ENCODE measurements at places on chromosomes 7 and 10.

DNA sequence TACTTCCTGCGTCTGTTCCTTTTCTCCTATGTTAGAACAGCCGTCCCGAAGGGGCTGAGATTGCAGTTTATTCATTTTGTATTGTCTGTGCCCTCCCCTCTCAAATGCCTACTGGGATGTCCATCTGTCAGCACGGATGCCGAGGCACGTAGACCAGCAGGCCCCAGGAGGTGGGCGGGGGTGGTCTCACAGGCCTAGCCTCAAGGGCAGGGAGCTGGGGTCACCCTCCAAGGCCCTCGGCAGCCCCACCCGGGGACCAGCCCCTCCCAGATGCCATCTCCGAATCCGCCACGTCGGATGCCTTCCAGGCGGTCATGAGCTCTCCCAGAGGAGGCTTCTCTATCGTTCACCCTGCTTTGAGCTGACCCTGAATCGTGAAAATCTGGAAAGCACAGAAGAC is 59.7 kb downstream of the ELFN1 start:
- no peak for DNase-seq

GRCh38 chr7:71900556-71900955 is 511.6 kb downstream of the CALN1 start:
- DNase-seq = no peak

- DNase-seq = no peak
Observed at GRCh38 chr10:29408847-29409240, 120.0 kb downstream of the LYZL1 start.

DNA sequence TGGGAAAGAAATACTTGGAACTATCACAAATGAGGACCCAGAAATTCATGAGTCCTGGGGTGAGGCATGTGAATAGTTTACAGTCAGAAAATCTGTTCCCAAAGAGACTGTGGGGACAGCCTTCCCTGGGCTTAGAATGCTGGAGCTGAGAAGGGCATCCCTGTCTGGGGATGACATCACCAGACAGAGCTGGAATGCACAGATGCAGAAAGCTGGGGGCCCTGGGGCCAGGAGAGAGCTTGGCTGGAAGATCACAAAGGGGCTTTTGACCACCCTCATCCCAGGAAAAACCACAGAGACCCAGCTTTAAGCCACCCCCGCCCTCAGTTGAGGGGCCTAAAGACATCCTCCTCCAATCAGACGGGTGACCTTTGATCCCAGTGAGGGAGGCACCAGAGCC is 264.5 kb downstream of the PLXNA4 start:
- DNase-seq = no peak

- no peak for DNase-seq
Observed at GRCh38 chr10:105347487-105347886, 706.4 kb downstream of the SORCS3 start.

DNA sequence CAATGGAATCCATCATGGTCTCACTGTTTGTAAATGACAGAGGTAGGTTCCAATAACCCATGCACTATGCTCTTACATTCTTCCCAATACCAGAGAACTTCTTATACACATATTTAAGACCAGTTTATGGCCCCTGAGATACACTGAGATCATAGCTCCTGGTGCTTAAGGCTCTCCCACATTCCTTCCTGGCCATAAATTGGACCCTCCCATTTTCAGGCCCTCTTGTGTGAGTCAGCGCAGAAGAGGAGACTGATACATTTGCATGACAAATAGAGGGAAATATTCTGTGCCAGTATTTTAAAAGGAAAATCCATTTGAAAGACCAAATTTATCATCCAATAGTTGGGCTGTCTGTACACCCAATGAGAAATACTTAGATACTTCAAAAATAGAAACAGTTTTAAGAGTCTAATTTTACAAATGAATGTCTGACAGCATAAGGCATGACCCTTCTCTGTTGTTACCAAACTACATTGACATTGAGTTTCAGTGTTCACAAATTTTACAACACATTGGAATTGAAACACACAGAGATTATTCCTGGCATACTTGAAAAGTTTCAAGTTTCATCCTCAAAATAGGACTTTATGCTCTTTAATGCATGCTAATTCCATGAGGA is 35.3 kb downstream of the SLC16A9 start:
- DNase-seq = no peak

DNA sequence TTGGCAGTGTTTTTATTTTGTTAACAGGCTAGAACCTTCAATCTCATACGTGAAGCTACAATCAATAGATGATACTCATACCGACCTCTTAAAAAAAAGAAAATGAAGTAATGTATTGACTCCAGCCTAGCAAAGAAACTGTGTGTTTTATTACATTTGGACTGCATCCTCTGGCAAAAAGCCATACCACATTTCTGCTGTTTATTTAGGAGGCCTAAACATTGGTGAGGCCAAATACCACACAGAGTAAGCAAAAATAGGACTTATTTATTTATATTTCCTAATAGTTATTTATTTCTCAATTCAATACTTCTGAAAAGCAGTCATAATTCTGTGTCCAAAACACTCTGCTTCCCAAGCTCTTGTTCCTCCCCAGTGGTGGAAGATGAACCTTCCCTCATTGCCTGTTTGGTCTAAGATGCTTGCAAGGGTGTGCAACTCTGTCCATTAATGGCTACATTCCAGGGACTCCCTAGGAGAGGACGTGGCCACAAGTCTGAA is 398.8 kb upstream of the KLF6 start:
- no peak for DNase-seq

- no peak for DNase-seq
Observed at GRCh38 chr10:48803801-48804584, 119.3 kb downstream of the WDFY4 start.

DNA sequence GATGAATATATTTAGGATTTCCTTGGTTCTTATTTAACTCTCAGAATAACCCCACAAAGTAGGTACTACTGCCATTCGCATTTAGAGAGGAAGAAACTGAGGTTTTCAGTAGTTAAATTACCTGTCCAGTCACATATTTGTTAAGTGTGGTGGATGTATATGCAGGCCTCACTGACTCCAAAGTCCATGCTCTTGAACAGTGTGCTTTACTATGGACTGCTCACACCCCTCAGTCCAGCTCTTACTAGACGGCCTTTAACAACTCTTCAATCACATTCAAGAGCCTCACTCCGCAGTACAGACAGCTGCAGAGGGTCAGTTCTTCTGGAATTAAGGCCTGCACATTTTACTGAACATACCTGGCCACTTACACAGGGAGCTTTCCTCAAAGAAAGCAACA is 36.2 kb downstream of the ZNF248 start:
- no peak for DNase-seq

- DNase-seq = no peak
Observed at GRCh38 chr7:14836571-14837189, 65.9 kb downstream of the DGKB start.

DNA sequence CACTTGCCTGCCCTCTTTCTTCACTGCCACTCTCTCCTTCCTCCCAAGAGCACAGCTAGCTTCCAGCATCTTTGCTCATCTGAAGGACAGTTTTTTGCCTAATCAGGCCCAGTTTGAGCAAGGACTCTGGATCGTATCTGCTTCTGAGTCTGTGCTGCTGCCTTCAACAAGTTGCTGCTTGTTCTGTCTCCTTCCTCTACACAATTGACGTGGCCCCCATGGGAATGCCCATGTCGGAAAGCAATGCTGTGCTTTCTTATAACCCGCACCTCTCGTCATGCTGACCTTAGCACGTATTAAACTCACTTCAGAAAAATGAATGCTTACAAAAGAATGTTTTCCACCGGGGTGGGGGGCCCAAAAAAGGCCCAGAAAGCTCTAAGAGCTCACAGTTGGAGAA is 324.7 kb upstream of the C7orf33 start:
- DNase-seq = no peak

DNA sequence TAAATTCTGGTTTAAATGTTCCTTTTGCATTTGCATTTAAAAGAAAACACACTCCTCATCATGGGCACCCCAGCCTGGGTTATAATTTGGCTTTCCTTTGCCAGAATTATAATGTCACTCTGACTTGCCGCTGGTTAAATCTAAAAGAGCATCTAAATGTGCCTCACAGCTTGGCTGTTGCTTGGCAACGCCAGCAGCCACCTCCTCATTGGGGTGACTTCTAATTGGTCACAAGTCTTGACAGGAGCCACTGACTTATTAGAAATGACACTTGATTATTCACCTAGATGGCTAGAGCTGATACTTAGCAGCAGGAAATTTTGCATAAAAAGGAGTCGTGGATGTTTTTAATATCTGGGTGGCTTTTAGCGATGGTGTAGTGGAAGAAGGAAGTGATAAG is 114.3 kb downstream of the TBXAS1 start:
- no peak for DNase-seq

DNA sequence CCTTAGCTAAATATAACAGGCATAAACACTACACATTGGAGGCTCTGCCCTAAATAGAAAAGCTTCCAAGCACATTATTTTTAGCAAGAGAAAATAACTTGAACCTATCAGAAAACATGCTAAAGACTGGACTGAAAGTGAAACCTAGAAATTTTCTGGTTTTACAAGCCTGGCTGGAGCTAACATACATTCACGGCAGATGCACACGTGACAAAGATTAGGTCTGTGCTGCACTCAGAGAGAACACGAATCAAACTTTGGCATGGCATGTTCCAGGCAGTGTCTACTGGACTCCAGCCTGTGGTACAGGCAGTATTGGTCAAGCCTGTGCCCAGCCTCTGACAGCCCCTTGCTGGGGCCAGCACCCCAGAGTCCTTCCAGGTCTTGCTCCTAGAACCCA is 94.1 kb upstream of the PCBD1 start:
- DNase-seq = no peak

DNA sequence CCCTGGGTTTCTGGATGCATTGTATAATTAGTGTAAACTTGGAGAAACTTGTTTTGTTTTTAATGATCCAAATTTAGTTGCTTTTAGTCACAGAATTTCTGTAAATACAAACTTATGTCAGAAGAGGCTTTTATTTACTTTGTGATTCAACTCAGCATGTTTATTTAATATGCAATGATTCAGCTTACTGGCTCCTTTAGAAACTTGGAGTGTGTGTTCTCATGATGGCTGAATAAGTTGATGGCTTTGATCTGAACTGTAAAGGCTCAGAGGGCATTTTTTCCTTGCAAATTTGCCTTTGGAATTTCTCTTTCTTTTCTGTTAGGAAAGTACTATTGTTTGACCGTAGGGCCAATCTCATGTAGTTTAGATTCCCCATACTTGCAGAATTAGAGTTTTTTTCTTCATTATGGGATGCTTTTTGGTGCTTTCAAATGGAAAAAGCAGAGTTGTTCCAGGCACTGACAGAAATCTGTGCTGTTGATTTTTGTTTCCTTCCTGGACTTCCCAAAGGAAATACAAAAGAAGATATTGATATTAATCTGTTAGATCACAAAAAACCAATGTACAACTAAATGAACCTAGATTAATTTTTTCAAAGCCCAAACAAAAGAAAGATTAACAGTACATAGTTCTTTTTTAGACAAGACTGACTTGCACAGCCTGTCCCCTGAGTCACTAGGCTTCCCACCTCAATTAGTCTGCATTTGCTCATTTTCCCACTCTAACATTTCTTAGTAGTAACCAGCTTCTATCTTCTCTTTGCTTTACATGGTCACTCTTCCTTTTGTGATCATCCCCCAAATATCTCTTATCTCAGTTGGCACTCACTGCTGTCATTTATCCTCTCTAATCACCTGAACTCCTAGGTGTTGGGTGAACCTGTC is 96.8 kb upstream of the AGR3 start:
- DNase-seq = no peak

DNA sequence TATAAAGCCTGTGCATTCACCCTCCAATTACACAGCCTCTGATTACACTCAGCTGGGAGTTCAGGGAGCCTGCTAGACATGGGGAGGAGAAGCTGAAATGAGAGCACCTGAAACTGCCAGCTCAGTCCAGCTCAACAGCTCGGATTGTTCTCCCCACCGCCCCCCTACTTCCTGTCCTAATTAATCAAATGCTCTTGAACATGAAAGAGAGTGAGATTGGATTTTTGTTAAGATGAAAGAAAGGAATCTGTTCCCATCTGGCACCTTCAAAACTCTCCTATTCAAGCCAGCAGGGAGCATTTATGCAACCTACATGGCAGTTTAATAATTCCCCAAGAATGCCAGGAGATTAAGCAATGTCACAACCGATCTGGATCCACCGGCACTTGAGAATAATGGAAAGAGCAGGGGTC is 98.0 kb downstream of the NPSR1 start:
- no peak for DNase-seq

GRCh38 chr10:20147684-20148083 is 331.5 kb downstream of the PLXDC2 start:
- DNase-seq = no peak

DNA sequence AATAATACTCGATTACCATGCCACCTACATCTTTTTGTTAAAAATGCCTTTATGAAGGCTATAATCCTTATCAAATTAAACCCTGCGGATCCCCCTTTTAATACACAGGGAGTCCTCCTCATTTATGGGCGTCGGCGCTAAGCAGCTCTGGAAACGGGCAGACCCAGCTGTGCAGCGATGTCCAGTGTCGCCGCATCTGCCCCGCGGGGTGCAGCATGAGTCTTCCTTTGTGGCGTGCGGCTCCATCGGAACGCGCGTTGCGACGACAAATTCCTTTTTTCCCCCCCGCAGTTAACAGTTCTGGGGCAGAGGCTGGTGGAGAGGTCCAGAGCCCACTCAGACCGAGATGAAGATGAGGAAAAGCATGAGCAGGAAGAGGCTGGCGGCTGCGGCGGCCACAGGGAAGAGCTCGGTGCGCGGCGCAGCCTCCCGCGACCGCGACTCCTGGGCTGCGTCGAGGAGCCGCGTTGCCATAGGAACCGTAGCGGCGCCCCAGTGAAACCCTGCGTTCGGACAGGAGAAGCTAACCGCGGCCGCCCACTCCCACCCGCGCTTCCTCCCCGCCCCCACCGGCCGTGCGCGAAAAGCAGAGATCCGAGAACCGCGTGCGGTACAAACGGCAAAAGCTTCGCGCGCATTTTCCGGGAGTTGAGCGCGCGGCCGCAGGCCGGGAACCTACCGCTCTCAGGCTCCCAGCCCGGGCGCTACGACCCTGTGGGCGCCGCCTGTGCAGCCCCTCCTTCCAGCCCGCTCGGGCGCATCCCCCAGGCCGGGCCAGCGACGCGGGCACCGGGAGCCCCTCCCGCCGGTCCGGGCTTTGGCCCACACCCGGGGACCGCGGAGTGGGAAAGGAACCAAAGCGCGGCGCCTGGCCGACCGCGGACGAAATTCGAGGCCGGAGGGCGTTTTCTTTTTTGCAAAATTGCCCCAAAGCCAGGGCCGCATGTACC is 130.6 kb downstream of the SPAG6 start:
- DNase-seq = no peak

- no peak for DNase-seq
Observed at GRCh38 chr7:35333265-35333664, 79.4 kb upstream of the TBX20 start.

- no peak for DNase-seq
Observed at GRCh38 chr10:110460111-110460809, 37.4 kb upstream of the DUSP5 start.

GRCh38 chr10:75245354-75246250 is 9.8 kb upstream of the COMTD1 start:
- DNase-seq = no peak
